ENCODE measurements at places on chromosomes 1 and 21.

DNA sequence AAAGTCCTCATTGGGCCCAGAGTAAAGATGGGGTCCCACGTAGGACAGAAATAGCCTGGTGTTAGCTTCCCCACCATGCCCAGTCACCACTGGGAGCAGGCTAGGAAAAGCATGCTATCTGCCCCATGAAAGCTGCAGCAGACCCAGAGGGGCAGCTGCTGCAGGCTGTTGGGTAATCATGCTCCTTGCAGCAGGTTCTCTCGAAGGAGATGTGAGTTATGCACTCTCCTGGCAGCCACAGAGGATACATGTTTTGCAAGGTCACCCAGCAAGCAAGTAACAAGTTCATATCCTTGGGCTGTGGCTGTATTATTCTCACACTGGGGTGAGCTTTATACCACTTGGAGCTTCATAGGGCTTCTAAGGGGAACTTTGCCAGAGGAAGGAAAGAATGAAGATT, 9.1 kb upstream of the HEYL start:
- DNase-seq = no peak

GRCh38 chr1:246959944-246960693, 28.4 kb upstream of the AHCTF1 start:
- DNase-seq = no peak

DNA sequence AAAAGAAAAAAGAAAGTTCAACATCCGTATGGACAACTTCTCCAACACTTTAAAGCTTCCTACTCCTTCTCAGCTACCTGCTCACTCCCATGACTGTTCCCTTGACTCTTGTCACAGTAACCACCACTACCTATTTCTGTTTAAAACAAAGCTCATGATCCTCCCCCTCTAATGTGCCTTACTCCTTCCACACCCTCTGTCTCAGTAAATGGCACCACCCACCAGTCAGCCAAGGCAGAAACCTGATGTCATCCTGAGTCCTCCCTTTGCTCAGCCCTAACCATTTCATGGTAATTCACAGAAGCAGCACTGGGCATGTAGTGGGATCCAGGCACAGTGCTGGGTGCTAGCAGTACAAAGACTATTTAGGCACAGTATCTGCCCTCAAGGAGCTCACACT, 63.0 kb upstream of the PPM1J start:
- no peak for DNase-seq

DNA sequence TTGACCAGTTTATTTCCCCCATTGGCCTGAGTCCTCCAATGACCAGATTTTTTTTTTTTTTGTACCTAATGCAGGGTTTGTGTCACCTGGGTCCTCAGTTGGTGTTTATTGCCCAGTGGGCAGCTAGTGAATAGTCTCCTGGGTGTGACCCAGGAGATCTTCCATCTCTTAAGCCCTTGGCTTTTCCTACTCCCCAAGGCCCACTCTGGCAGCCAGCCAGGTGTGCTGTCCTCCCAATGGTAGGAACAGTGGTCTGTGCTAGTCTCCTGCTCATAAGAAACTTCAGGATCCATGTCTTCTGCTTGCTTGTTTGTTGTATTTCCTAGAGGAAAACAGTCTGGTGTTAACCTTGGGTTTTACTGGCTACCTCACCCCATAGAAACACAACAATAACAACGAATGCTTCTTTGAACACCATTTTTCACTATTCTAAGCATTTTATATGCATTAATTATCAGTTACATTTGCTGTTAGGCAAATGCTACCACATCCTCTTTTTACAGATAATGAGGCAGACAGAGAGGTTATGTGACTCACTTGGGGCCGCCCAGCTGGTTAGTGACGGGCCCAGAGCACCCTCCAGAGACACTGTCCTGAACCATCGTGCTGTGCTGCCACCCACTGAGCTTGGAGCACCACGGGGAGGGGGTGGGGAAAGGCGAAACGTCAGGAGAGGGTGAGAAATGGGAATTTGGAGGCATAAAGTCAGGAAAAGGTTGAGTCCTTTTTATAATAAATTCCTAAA, 107.5 kb downstream of the HIVEP3 start:
- no peak for DNase-seq

DNA sequence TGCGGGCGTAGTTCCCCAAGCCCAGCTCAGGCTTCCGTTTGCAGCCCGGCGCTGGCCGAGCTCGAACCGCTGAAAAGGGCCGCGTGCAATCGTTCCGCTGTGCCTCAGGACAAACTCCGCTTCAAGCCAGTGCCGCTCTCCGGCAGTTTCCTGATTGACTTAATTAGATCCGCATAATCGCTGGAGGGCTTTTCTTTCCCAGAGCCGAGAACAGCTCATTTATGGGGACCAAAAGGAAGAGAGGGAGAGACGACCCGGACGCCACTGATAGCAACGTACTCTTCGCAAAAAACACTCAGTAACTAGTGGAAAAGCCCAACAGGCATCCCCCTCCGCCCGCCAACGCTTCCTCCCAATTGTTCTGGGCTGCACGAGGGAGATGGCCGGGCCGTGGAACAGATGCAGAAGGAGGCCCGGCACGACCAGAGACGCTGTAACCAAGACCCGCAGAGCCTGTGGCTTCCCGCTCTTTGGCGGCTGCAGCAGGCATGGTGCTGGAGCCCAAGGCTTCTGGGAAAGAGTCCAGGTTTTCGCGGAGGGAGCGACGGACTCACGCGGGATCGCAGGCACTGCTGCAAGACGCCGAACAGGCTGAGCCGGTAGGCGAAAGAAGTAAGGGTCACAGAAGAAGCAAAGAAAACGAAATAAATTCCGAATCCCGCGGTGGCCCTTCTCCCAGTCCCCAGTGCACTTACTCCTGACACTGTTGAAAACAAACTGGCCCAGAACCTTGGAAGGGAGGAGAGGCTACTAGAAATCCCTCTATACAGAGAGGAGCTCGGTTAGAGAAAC, 3.6 kb upstream of the FOXD2 start:
- DNase-seq = no peak

GRCh38 chr21:38637161-38637560, 138.9 kb upstream of the ERG start:
- DNase-seq = no peak

GRCh38 chr1:218078916-218079315, 206.2 kb upstream of the RRP15 start:
- no peak for DNase-seq

GRCh38 chr1:37828410-37829074, 20.5 kb upstream of the YRDC start:
- DNase-seq = no peak

DNA sequence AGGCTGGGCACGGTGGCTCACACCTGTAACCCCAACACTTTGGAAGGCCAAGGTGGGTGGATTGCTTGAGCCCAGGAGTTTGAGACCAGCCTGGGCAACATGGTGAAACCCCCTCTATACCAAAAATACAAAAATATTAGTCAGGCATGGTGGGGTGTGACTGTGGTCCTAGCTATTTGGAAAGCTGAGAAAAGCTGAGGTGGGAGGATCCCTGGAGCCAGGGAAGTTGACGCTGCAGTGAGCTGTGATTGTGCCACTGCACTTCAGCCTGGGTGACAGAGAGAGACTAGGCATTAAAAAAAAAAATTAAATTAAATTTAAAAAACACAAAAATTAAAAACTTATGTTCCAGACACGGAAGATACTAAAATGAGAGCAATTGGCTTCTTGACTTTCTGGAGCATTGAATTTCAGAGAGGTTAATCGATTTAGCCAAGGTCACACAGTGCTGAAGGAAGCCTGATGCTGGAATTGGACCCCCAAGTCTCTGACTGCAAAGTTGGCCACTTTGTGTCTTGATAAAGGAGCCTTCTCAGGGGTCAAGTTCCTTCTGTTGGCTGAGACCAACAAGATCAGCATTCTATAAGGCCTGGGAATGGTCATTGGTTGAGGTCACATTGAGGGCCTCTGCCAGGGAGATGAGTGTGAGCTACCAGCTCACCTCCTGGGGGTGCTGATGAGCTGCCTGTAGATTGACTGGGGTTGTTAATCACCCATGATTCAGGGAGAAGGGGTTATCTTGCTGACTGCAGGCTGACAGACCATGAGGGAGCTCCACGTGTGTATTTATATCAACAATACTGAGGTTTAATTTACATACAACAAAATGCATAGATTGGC, 54.3 kb downstream of the RPS6KA1 start:
- DNase-seq = no peak

- DNase-seq = no peak
Measured at GRCh38 chr21:38293113-38293512, 36.3 kb downstream of the KCNJ15 start.

- DNase-seq = no peak
Measured at GRCh38 chr1:230853731-230854130, 14.6 kb downstream of the C1orf198 start.
